ENCODE measurements at places on chromosomes 5 and 9.

GRCh38 chr5:6759401-6759800 lies 46.2 kb downstream of the TENT4A start:
- DNase-seq: no peak

DNA sequence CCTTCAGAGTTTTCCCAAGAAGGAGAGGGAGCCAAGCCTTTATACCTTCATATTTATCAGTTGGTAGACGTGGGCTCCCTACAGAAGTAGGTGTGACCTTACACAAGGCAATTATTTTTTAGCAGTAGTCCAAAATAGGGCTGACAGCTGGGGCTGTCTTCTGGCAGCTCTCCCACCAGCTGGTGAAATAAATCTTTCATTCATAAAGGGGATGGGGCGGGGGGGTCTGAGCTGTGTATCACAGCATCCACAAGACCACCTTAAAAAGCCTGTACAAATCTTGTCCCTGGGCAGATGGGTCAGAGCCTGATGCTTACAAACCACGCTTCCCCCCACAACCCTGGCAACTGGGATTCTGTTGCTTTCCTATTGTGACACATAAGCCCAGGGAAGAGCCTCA lies 19.7 kb downstream of the CSF2 start:
- DNase-seq: no peak

- DNase-seq: no peak
Observed at GRCh38 chr9:89543621-89544278, 45.8 kb upstream of the SEMA4D start.

GRCh38 chr9:101479338-101480030 lies 43.9 kb upstream of the ALDOB start:
- DNase-seq: no peak

DNA sequence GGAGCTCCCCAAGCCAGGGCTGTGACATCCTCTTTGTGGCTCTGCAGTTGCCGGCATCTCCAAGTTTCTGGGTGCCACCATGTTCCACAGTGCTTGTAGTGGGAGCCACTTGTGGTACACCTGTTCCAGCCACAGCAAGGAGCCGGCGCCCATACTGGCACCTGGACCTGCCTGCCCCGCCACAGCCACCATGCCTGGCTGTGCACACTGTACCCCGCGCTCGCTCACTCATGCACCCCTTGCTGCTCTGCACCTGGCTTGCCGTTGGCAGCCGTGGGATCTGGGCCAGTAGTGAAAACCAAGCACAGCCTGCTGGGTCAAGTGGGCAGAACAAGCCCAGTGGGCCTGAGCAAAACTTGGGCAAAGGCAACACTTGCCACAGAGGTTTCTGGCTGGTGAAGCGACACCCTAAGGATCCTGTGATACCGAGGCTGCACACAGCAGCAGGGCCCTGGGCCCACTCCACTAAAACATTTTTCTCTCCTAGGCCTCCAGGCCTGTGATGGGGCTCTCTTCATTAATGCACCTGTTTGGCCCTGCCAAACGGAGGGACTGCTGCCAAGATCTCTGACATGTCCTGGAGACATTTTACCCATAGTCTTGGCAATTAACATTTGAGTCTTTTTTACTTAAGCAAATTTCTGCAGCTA lies 2.8 kb downstream of the TRIM36 start:
- DNase-seq: no peak

GRCh38 chr5:119387945-119388618 lies 32.3 kb downstream of the TNFAIP8 start:
- no peak for DNase-seq

GRCh38 chr5:154446195-154447088 lies 645 bp downstream of the SAP30L start:
- peak; percentile 23 for DNase-seq

DNA sequence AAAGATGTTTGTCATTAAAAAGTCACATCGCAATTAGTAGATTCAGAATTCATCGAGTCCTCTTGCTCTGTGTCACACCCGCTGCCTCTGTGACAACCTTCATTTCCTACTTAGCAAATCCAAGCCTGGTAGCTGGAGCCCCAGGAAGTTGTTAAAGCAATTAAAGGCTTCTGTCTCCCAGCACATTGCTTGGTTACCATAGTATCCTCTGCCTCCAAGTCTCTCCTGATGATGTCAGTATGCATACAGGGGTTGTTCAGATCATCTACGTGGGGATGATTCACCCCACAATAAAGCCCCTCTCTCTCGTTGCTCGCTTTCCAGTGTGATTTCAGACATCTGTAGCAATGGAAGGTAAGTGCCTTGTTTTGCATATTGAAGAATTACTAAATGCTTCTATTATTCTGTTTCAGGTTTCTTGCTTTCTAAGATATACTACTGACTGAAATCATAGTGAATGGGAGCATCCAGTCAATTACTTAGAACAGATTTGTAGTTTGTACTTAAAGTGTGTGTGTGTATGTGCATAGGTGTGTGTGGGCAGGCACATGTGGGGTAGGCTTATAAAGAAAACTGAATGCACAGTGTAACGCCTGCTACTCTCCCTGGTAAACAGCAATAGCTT lies 52.9 kb downstream of the PAM start:
- no peak for DNase-seq

DNA sequence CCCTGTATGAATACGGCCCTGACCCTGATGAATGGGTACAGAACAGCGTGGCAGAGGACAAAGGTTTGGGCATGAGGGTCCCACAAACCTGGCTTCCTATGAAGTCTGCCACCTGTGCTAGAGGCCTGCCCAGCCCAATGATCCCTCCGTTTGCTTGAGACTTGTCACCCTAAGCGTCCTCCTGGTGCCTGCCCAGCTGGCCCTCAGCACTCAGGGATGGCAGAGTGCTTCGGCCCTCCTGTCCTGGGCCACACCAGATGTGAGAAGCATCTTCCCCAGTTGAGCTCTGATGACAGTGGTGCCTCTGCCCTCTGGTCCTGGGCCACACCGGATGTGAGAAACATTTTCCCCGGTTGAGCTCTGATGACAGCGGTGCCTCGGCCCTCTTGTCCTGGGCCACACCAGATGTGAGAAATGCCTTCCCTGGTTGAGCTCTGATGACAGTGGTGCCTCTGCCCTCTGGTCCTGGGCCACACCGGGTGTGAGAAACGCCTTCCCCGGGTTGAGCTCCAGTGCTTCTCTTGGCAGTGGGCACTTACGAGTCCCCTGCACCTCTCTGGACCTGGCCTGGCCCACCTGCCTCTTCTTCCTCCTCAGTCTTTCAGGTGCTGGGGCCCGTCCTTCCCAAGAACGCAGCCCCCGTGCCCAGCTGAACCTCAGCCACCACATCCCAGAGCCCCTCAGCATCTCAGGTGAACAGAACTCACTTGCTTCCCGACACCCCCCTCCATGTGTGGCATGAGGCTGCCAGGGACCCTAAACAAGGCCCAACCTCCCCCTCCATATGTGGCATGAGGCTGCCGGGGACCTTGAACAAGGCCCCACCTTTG lies 253.1 kb upstream of the IRX1 start:
- no peak for DNase-seq

DNA sequence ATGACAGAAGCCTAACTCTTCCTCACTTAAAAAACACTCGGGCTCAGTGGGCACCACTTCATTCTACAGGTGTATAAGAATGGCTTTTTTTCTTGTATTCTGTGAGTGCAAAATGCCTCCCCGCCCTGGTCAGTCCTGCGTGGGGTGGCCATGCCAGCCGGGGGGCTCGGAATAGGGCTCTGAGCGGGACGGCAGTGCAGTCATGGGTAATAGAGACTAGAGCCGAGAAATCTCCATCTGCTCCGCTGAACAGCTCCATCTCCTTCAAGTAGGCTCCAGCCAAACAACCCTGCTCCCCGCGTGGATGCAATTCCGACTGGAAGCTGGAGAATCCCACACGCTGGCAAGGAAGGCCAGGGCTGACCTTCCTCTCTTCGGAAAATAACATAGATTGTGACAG lies 317.0 kb upstream of the IRX4 start:
- no peak for DNase-seq
